Type B pancreatic cell (in vitro differentiated cells): ENCODE measurements at places on chromosomes 16 and 17. TPM values are rescaled to one million over a fixed set of nuclear protein-coding genes. Genes with fewer than 3 reads are reported as not detected.

CCL7 gene
- not detected in 2 replicates for total RNA-seq

PLCG2 gene
- 12.4 and 31.1 TPM in 2 replicates for total RNA-seq

OR1E1 gene
- not detected in 2 replicates for total RNA-seq

KCNJ2 gene
- 7.5 and 8.6 TPM in 2 replicates for total RNA-seq

HP gene
- not detected in 2 replicates for total RNA-seq

FOXL1 gene
- 1.5 and 2.2 TPM in 2 replicates for total RNA-seq

NTN3 gene
- total RNA-seq = 1.2 and 4.5 TPM in 2 replicates

TAC4 gene
- not detected in 2 replicates for total RNA-seq

COX6A2 gene
- total RNA-seq = not detected in 2 replicates
